ENCODE measurements at places on chromosomes 3 and 15. TPM values are rescaled to one million over a fixed set of nuclear protein-coding genes. Genes with fewer than 3 reads are reported as not detected.

GOLGA8Q gene
- 0.50 TPM for total RNA-seq

IL5RA gene
- not detected for total RNA-seq

SSUH2 gene
- 0.94 TPM for total RNA-seq

GPR62 gene
- 0.46 TPM for total RNA-seq

DNA sequence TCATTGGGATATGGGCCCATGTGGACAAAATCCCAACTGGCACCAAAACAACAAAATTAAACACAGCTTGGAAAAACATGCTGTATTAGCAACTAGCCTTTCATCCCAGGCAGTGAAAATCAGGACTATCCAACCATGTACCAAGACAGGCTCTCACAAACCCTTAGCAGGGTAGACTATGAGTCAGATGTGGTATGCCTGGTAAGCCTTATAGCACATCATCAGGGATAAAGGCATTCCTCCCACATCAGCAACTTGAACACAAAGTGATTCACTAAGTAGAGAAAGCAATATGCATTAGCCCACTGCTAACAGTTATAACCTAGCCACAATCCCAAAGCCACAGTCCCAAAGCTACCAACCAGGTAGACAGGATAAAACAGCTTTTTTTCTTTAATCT is 8.0 kb downstream of the CEP152 start:
- no peaks in the 10 kb centered on the region for H3K27me3 ChIP-seq
- no peak overlapping the region for H3K27ac ChIP-seq
- no peak for DNase-seq

GRCh38 chr3:172129850-172130716 is 90.7 kb downstream of the FNDC3B start:
- peak overlapping the region; percentile 21 for H3K27ac ChIP-seq
- peaks cover 3% of the 10 kb centered on the region for H3K36me3 ChIP-seq
- no peak overlapping the region for H3K4me3 ChIP-seq
- H3K27me3 ChIP-seq: no peaks in the 10 kb centered on the region

- DNase-seq: no peak
- H3K27me3 ChIP-seq: no peaks in the 10 kb centered on the region
- H3K4me1 ChIP-seq: no peaks in the 10 kb centered on the region
- no peak overlapping the region for H3K27ac ChIP-seq
- H3K36me3 ChIP-seq: no peaks in the 10 kb centered on the region
These were observed 566.4 kb upstream of the SGO1 start for GRCh38 chr3:20752416-20752815.

- no peak overlapping the region for H3K4me3 ChIP-seq
- peaks cover 3% of the 10 kb centered on the region for H3K27me3 ChIP-seq
- H3K4me1 ChIP-seq: peaks cover 10% of the 10 kb centered on the region
- H3K36me3 ChIP-seq: no peaks in the 10 kb centered on the region
These were observed 21.1 kb downstream of the RBP2 start for GRCh38 chr3:139455206-139455605.

DNA sequence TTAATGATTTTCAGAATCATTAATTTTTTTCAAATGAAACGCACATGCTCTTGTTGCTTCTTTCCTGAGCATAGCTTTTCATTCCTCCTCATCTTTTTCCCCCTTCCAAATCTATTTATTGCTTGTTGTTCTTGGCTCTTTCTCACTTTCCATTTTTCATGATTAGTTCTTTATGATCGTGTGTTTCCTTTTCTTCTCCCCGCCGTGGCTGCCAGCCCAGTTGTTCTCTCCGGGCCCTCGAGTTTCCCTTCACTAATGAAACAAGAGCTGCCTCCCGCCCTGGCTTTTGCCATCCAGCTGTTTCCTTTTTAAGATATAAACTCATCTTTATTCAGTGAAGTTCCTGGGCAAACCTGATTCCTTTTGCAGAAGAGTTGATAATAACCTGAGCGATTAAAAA is 170.2 kb upstream of the NR2F2 start:
- peaks cover 8% of the 10 kb centered on the region for H3K4me1 ChIP-seq
- no peak for DNase-seq
- H3K4me3 ChIP-seq: no peak overlapping the region
- no peaks in the 10 kb centered on the region for H3K27me3 ChIP-seq
- no peak overlapping the region for H3K27ac ChIP-seq

DNA sequence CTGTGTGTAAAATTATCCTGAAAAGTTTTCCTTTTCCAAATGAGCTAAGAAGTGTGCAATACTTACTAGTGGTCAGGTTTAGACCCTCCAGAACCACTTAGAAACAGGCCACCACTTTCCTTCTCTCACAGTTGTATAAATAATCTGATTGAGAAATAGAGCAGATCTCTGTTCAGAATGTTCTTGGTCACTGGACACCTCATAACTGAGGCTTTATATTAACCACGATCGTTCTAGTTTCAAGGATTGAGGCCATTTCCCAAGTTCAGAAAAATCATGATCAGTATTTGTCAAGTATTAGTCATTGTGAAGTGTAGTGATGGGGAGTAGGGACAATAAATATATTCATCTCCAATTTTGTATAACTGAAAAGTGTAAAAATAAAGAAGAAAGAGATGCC is 1.0 kb upstream of the MAP3K13 start:
- no peak overlapping the region for H3K4me3 ChIP-seq
- no peak overlapping the region for H3K27ac ChIP-seq
- H3K36me3 ChIP-seq: no peaks in the 10 kb centered on the region
- H3K27me3 ChIP-seq: peaks cover 66% of the 10 kb centered on the region
- peaks cover 4% of the 10 kb centered on the region for H3K4me1 ChIP-seq

All from WTC11 (cell line).